CD8-positive, alpha-beta memory T cell (primary cell): ENCODE measurements at places on chromosomes 7 and 10. TPM values are rescaled to one million over a fixed set of nuclear protein-coding genes. Genes with fewer than 3 reads are reported as not detected.

DNA sequence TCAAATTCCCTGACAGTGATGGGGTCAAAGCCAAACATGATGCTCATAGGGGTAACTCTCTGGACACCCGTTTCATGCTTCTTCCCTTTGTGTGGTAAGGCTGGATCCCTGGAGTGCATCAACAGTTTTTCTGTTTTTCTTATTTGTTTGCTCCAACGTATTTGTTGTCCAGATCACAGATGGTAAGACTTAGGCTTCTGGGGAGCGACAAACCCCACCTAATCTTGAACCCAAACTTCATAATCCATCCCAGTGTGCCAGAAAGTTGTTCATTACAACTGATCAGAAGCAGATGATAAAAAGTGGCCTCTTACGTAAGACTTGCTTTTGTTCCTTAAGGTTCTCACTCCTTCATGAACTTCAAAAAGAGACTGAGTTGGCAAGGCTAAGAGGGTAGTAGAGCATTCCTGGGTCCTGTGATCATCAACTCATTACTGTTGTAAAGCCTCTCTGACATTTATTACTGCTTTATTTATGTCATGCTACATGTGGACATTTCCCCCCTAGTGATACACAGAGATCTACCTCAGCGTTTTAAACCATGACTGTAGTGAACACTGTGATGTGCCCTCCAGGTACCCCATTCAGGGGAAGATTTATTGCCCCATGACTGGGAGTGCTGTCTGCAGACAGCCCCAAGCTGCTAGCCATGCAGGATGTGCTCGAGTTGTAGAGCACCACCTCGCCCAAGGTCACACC, 125.6 kb downstream of the CCDC71L start:
- no peak for DNase-seq

GRCh38 chr10:110951381-110951780, 32.0 kb downstream of the SHOC2 start:
- no peak for DNase-seq

- DNase-seq, result no peak
Observed at GRCh38 chr7:113125728-113126127, 7.4 kb upstream of the SMIM30 start.

DNA sequence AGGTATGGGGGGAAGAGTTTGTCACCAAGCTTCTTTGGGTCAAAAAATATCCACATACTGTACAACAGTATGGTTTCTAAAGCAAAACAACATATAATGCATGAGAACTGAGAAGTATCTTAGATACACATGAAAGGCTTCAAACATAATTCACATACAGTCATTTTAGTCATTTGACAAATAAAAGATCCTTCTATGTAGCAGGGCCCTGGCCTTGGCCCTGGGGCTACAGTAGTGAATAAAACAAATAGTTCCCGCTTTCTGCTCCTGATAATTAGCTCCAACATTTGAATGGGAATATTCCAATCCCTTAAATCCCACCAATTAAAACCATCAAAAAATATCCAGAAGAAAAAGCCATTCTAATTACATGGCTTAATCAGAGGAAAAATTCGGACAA, 51.3 kb downstream of the MALSU1 start:
- DNase-seq, result no peak

The GFRA1 gene
- total RNA-seq, result not detected

GRCh38 chr10:7407368-7408290, 3.2 kb downstream of the SFMBT2 start:
- DNase-seq, result peak; percentile 61

The FAM221A gene
- total RNA-seq, result 6.2 TPM

- no peak for DNase-seq
Observed at GRCh38 chr7:121157341-121157751, 168.8 kb downstream of the CPED1 start.

DNA sequence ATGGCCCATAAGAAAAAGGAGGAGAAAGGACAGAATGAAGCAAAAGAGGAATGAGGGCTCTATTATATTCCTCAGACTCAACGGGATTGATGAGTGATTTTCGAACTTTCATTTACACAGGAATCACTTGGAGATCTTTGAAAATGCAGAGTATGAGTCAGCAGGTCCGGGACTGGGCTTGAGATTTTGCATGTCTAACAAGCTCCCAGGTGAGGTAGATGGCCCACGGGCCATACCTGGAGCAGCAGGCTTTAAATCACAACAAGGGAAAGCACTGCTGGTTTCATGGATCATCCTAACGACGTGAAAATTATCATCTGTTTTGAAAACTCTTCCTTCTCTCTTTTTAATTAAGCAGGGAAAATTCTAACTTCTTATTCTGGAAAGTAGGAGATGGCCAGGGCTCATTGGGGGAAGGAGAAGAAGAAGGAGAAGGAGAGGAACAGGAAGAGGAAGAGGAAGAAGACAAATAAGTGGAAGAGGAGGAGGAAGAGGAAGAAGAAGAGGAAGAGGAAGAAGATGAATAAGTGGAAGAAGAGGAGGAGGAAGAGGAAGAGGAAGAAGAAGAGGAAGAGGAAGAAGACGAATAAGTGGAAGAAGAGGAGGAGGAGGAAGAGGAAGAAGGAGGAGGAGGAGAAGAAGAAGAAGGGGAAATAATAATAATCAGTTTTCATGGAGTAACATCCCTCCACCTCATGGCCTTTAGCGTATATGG, 3.8 kb upstream of the SDK1 start:
- no peak for DNase-seq

The LRRN3 gene
- 91.4 TPM for total RNA-seq

GRCh38 chr7:130611218-130611617, 57.3 kb downstream of the COPG2 start:
- DNase-seq, result no peak

The PYROXD2 gene
- 3.6 TPM for total RNA-seq
